ENCODE measurements at places on chromosomes 2 and 18.

GRCh38 chr2:210555555-210555954 lies 844 bp upstream of the CPS1 start:
- no peak for DNase-seq

GRCh38 chr18:66724664-66725356 lies 120.9 kb upstream of the CDH19 start:
- DNase-seq = no peak

- no peak for DNase-seq
Measured at GRCh38 chr2:101355401-101356054, 31.8 kb downstream of the CREG2 start.

GRCh38 chr2:37589298-37589697 lies 82.1 kb downstream of the CDC42EP3 start:
- DNase-seq = no peak

DNA sequence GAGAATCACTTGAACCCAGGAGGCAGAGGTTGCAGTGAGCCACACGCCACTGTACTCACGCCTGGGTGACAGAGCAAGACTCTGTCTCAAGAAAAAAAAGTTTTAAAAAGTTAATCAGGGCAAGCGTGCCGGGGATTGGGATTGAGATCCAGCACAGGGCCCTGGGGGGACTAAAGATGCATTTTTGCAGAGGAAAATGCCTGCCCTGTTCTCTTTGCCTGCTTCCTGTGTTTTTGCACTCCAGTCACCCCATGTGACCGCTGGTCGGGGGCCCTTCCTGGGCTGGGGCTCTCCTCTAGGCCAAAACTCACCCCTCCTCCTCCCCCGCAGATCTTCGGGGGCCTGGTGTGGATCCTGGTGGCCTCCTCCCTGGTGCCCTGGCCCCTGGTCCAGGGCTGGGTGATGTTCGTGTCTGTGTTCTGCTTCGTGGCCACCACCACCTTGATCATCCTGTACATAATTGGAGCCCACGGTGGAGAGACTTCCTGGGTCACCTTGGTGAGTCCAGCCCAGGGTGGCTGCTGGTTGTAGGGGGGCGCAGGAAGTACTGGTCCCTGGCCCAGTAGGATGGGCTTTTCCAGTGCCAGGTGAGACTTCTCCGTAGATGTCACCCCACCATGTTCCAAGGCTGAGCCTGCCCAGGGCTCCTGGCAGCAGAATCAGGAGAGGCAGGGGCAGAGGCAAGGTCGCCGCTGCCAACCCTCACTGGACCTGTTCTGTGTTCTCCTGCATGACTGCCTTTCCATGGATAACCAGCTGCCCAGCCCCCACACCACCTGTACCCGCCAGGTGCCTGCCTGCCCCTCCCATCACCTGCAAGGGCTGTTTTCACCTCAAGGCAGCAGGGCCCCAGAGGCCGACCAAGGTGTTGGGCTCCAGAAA lies 22.4 kb downstream of the MAL start:
- no peak for DNase-seq

DNA sequence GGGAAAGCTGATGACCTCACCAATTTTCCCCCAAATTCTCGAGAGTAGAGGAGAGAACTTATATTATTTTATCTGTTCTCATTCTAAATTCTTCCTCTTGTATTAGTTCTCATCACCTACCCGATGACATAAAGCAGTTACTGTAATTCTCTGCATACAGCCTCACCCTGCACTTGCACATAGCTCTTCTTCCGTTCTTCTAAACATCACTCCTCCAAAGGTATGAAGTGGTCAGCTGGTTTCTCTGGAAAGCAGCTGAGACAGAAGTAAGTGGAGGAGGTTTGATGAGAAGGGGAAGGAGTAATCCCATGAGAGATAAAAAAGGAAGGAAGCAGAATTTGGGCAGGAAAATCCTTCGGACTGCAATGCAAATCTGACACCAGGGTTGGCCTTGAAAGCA lies 39.0 kb downstream of the FBXO48 start:
- no peak for DNase-seq

GRCh38 chr2:231904161-231904611 lies 22.0 kb downstream of the NPPC start:
- DNase-seq = no peak

- DNase-seq = no peak
Measured at GRCh38 chr2:127069003-127069402, 38.0 kb downstream of the BIN1 start.

DNA sequence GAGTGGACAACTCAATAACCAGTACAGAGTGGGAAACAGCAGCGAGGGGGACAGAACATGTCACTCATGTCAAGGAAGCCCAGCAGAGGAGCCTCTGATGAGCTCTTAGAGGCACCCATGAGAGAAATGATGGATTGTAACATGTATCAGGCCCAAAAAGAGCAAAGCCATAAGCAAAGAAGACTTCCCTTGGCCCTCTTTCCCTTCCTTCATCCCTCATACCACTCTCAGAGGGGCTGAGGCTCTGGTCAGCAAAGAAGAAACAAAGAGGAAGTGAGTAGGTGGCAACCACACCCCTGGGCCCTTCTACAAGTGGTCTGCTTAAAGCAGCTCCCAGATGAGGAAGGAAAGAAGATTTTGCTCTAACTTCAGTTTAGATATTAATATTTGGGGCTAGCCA lies 112.8 kb downstream of the CDC42EP3 start:
- DNase-seq = no peak

GRCh38 chr2:9741110-9741509 lies 102.2 kb upstream of the TAF1B start:
- no peak for DNase-seq

- DNase-seq = no peak
Measured at GRCh38 chr2:226652369-226652768, 147.3 kb downstream of the IRS1 start.

DNA sequence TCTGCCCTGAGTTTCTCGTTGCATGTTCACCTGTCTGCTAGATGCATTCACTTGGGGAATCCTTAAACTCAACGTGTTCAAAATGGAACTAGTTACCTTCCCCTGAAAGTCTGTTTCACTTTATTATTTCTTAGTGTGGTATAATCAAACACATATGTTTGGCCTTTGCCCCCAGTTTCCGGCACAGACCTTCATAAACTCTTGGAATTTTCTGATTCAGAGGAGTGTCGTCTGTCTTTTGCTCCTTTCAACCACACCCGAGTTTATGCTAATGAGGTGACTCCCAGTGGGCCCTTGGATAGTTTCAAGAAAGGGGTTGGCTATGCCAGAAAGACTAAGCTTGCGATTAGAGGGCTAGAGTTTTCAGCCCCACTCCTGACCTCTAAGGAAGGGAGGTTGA lies 198.9 kb downstream of the CDCA7 start:
- no peak for DNase-seq

DNA sequence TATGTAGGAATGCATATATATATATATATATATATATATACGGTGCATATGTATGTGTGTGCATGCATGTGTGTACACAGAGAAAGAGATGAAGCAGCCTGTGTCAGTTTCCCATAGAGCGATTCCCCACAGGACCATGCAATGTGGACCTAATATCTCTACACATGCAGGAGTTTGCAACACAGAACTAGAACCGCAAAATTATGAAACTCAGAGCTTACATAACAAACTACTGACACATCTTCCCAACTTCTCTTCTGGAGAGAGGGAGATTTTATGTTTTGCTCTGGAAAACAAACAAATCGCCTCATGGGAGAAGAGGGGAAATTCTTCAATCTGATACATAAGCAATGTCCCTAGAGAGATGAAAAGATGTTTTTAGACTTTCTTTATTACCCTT lies 377.2 kb downstream of the LRATD1 start:
- DNase-seq = no peak

DNA sequence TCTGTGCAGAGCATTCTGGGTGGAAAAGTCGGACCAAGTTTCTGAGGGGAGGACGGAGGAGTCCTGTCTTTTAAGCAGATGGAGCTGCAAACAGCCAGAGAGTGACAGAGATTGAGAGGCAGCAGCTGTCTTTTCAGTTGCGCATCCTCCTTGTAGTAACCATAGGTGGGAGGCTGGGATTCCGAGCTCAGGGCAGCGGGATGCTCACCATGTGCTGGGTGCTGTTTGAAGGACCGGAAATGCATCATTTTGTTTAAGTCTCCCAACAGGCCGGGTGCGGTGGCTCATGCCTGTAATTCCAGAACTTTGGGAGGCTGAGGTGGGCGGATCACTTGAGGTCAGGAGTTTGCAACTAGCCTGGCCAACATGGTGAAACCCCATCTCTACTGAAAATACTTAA lies 93.4 kb downstream of the AGAP1 start:
- no peak for DNase-seq

GRCh38 chr2:196277002-196277401 lies 105.6 kb upstream of the STK17B start:
- DNase-seq = no peak

DNA sequence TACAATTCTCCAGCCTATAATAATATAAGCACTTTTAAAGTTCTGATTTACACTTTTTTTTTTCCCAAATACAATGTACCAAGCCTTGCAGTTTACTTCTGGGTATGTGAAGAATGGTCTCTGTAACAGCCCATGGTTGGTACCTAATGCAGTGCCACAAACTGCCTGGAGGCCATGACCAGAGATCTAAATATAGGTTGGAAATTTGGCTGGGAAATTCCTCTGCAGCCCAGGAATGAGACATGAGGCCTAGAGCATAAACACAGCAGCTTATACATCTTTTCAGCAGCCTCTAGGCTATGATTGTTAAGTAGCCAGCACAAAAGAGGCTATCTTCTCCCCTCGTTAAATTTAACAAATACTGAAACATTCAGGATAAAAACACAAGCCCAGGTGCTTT lies 432.0 kb upstream of the FAM98A start:
- DNase-seq = no peak
